ENCODE measurements at places on chromosomes 11 and 22. TPM values are rescaled to one million over a fixed set of nuclear protein-coding genes. Genes with fewer than 3 reads are reported as not detected.

SEPTIN5 gene
- total RNA-seq, result 51.3 TPM

CYP2D6 gene
- total RNA-seq, result 0.60 TPM

GRM5 gene
- total RNA-seq, result under 0.01 TPM

CD6 gene
- not detected for total RNA-seq

HOATZ gene
- total RNA-seq, result not detected

GDPD4 gene
- total RNA-seq, result not detected

TUB gene
- 7.6 TPM for total RNA-seq

CRKL gene
- 24.0 TPM for total RNA-seq

TSSC4 gene
- 64.0 TPM for total RNA-seq

OR2D2 gene
- total RNA-seq, result 0.09 TPM

CHRDL2 gene
- 0.17 TPM for total RNA-seq

LYVE1 gene
- total RNA-seq, result not detected

E2F8 gene
- not detected for total RNA-seq
